ENCODE measurements at places on chromosomes 4 and X. TPM values are rescaled to one million over a fixed set of nuclear protein-coding genes. Genes with fewer than 3 reads are reported as not detected.

The USP26 gene
- polyA plus RNA-seq, result not detected

GRCh38 chrX:10011261-10011931 lies 44.2 kb downstream of the CLDN34 start:
- H3K27ac ChIP-seq, result no peak overlapping the region
- H3K4me1 ChIP-seq, result no peaks in the 10 kb centered on the region
- H3K27me3 ChIP-seq, result no peaks in the 10 kb centered on the region
- H3K36me3 ChIP-seq, result no peaks in the 10 kb centered on the region

DNA sequence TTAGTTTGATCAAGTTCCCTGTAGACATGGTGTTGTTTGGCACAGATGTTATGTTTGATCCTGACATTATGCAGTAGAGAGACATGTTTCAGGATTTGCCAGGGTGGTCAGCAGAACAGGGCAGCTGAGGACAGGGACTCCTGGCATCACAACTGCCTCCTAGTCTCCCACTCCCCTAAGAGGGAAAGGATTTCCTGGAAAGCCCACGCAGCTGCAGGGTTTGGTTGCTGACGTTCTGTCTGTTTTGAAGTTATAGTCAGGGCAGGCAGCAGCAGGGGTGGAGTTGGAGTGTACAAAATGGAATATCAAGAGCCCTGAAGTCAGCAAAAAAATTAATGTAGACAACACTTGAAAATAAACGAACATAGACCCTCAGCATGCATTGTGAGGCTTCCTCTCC lies 125.4 kb downstream of the CPE start:
- DNase-seq, result peak; percentile 10
- H3K27ac ChIP-seq, result no peak overlapping the region
- H3K4me3 ChIP-seq, result no peak overlapping the region
- H3K27me3 ChIP-seq, result no peaks in the 10 kb centered on the region
- H3K36me3 ChIP-seq, result no peaks in the 10 kb centered on the region
- no peaks in the 10 kb centered on the region for H3K4me1 ChIP-seq

The CXCR3 gene
- polyA plus RNA-seq, result not detected

DNA sequence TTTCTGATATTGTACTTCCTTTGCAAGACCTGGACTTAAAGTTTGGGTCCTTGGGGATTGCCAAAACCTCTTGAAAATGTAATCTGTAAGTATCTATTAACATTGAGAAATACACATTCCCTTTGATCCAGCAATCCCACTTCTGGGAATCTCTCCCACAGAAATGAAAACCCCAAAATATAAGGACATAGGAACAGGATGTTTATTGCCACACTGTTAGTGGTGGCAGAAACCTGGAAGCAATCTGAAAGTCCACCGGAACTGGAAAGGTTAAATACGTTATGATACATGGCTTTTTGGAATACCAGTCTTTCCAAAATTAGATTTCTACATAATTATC lies 71.2 kb upstream of the STX18 start:
- no peak for DNase-seq
- no peak overlapping the region for H3K27ac ChIP-seq
- H3K27me3 ChIP-seq, result no peaks in the 10 kb centered on the region
- H3K4me1 ChIP-seq, result no peaks in the 10 kb centered on the region

The NIPAL1 gene
- polyA plus RNA-seq, result 2.0 TPM

GRCh38 chrX:63961964-63962363 lies 176.9 kb upstream of the ARHGEF9 start:
- no peaks in the 10 kb centered on the region for H3K4me1 ChIP-seq
- H3K36me3 ChIP-seq, result no peaks in the 10 kb centered on the region
- H3K4me3 ChIP-seq, result no peak overlapping the region
- no peak for DNase-seq

The EIF1AX gene
- polyA plus RNA-seq, result 21.6 TPM

GRCh38 chr4:15893962-15894361 lies 44.6 kb downstream of the FGFBP1 start:
- no peaks in the 10 kb centered on the region for H3K36me3 ChIP-seq
- H3K27ac ChIP-seq, result peak overlapping the region; percentile 61
- no peak for DNase-seq
- H3K4me3 ChIP-seq, result no peak overlapping the region
- H3K4me1 ChIP-seq, result no peaks in the 10 kb centered on the region
- no peaks in the 10 kb centered on the region for H3K27me3 ChIP-seq

The BEX5 gene
- 0.10 TPM for polyA plus RNA-seq

DNA sequence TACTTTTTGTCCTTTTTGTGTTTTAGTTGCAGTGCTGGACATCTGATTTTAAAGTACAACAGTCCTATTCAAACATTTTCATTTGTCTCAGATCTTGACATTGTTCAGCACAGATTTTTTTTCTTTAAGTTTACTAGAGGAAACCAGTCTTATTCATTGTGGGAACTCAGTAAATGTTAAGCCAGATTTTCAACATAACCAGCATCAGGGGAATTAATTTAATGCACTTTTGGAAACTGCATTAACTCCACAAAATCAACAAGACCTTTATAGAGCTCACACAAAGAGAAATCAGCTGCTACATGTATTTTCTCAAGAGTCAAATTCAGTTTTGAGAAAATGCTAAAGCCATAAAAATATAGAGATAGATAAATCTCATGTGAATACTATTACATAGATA lies 9.9 kb downstream of the CPE start:
- DNase-seq, result no peak
- peaks cover 12% of the 10 kb centered on the region for H3K4me1 ChIP-seq
- H3K27ac ChIP-seq, result no peak overlapping the region
- H3K4me3 ChIP-seq, result no peak overlapping the region
- no peaks in the 10 kb centered on the region for H3K36me3 ChIP-seq
- H3K27me3 ChIP-seq, result no peaks in the 10 kb centered on the region

DNA sequence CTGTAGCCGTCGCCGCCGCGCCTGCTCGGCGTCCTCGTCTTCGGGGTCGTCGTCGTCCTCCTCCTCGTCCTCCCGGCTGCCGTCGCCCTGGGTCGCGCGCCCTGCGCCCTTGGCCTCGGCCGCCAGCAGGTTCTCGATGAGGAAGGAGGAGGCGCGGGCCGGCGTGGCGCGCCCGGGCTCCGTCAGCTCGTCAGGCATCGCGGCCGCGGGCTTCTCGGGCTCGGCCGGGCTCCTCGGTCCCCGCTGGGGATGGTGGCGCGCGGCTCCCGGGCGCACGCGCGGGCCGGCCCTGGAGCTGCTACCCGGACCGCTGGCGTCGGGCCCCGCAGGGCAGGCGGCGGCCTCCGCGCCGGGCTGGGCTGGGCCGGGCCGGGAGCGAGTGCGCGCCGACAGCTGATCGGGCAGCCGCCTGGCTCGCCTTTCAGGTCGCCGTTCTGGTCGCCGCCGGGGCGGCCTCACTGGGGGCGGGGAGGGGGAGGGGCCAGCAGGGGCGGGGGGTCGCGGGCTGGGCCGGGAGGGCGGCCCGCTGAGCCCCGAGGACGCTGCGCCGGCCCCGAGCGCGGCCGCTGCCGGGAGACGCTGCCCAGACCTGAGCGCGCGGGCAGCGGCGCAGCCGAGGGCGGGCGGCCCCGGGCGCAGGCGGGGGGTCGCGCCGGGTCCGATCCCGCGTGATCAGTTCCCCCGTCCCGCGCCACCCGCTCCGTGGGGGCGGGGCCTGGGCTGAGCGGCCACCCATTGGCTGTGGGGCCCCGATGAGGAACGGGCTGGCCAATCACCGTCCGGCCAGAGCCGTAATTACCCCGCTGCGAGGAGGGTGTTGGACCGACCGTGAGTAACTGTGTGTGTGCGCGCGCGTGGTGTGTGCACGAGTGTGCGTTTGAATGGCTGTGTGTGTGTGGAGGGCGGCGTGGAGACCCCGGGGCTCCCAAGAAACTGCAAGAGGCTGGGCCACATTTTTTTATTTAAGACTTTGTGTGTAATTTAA lies at the start of gene HMX1:
HMX1 (minus strand) TSS at position 423 of the 985 bp plus-strand sequence; CDS start at position 198, 225 bp downstream.
- peaks cover 19% of the 10 kb centered on the region for H3K4me1 ChIP-seq
- peak within 1 kb of the TSS; percentile 68 for H3K27ac ChIP-seq
- H3K36me3 ChIP-seq, result no peaks in the 10 kb centered on the region
- no peaks in the 10 kb centered on the region for H3K27me3 ChIP-seq
- H3K4me3 ChIP-seq, result no peak within 1 kb of the TSS
- peak; percentile 100 for DNase-seq

DNA sequence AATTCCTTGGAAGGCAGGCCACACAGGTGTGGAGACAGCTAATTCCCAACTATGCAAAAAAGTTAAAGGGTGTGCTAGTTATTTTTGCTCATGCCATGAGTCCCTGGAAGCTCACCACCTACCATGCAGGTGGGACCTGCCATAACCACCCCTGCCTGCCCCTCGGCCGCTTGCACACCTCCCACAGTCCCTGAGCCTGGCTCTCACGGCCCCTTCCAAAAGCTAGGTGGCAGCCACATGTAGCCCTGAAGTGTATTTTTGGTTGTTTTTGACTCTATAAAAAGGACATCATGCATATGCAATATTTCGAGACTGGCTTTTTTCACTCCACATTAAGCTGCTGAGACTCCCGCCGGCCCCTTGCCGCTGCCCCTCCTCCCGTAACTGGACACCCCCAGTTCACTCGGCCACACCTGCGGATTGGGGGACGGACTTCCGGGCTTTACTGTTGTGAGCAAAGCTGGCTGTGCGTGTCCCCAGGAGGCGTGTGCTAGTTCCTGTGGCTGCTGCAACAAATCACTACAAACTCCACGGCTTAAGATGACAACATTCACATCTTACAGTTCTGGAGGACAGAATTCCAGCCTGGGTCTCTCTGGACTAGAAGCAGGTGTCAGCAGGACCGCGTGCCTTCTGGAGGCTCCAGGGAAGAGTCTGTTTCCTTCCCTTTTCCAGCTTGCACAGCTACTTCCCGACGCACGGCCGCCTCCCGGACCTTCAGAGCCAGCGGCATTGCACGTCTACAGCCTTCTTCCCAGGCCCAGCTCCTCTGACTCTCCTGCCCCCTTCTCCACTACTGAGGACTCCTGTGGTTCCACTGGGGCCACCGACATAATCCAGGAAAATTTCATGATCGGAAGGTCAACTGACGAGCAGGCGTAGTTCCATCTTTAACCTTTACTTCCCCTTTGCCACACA lies 24.8 kb downstream of the ZFYVE28 start:
- H3K4me1 ChIP-seq, result peaks cover 25% of the 10 kb centered on the region
- no peak for DNase-seq
- no peaks in the 10 kb centered on the region for H3K36me3 ChIP-seq
- no peak overlapping the region for H3K4me3 ChIP-seq

The GDPD2 gene
- 0.08 TPM for polyA plus RNA-seq

GRCh38 chr4:37623125-37623524 lies 63.1 kb downstream of the RELL1 start:
- H3K36me3 ChIP-seq, result no peaks in the 10 kb centered on the region
- H3K4me3 ChIP-seq, result no peak overlapping the region
- H3K27ac ChIP-seq, result no peak overlapping the region
- no peaks in the 10 kb centered on the region for H3K4me1 ChIP-seq
- no peaks in the 10 kb centered on the region for H3K27me3 ChIP-seq

GRCh38 chr4:151822331-151822730 lies 61.5 kb upstream of the GATB start:
- no peaks in the 10 kb centered on the region for H3K36me3 ChIP-seq
- no peaks in the 10 kb centered on the region for H3K4me1 ChIP-seq
- no peaks in the 10 kb centered on the region for H3K27me3 ChIP-seq
- H3K4me3 ChIP-seq, result no peak overlapping the region
- no peak for DNase-seq
- H3K27ac ChIP-seq, result no peak overlapping the region

GRCh38 chr4:53484911-53485657 lies 106.2 kb downstream of the LNX1 start:
- no peaks in the 10 kb centered on the region for H3K27me3 ChIP-seq
- no peak overlapping the region for H3K4me3 ChIP-seq
- H3K36me3 ChIP-seq, result no peaks in the 10 kb centered on the region
- DNase-seq, result no peak
- peaks cover 2% of the 10 kb centered on the region for H3K4me1 ChIP-seq
- no peak overlapping the region for H3K27ac ChIP-seq

DNA sequence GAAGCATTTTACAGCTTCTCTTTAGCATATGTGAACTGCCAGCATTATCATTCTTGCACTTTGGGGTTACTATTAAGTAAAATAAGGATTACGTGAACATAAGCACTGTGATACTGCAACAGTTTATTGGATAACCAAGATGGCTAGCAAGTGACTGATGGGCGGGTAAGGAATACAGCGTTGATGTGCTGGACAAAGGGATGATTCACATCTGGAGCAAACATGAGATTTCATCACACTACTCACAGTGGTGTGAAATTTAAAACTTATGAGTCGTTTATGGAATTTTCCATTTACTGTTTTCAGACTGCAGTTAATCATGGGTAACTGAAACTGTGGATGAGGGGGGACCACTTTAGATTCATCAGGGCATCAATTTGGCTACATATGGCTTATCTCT lies 16.0 kb downstream of the NBDY start:
- H3K4me1 ChIP-seq, result no peaks in the 10 kb centered on the region
- H3K27me3 ChIP-seq, result no peaks in the 10 kb centered on the region
- H3K27ac ChIP-seq, result no peak overlapping the region
- DNase-seq, result no peak
- no peak overlapping the region for H3K4me3 ChIP-seq

- no peak for DNase-seq
- H3K27ac ChIP-seq, result no peak overlapping the region
- H3K27me3 ChIP-seq, result no peaks in the 10 kb centered on the region
- H3K4me1 ChIP-seq, result no peaks in the 10 kb centered on the region
- H3K4me3 ChIP-seq, result no peak overlapping the region
- H3K36me3 ChIP-seq, result no peaks in the 10 kb centered on the region
These were observed 105.6 kb upstream of the CPEB2 start for GRCh38 chr4:14896656-14897175.

DNA sequence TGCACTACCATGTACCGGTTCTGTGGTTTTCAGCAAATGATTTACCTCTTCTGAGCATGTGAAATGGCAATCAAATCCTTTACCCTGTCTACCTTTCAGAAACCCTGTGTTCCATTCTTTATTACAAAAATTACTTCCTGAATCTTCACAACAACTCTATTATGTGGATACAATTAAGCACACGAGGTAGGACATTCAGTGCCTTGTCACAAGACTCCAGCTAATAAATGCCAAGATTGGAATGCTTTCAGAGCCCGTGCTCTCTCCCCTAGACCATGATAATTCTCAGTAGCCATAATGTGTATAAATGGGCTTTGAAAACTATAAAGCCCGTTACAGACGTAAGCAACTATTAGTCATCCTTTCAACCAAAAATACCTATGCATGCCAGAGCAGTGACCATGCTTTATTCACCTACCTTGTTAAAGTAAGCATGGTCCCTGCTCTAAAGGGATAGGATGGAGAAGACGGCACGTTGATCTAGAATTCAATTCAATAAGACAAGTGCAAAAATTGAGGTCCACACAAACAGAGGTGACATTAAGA lies 2.4 kb downstream of the RXFP1 start:
- no peaks in the 10 kb centered on the region for H3K4me1 ChIP-seq
- H3K27me3 ChIP-seq, result no peaks in the 10 kb centered on the region
- H3K4me3 ChIP-seq, result no peak overlapping the region
- no peak overlapping the region for H3K27ac ChIP-seq

Measured in SK-N-SH (cell line).